ENCODE measurements at places on chromosomes 5 and 9.

GRCh38 chr9:35757226-35757891 is 3.3 kb upstream of the MSMP start:
- no peak for DNase-seq

- no peak for DNase-seq
These were observed 28.3 kb downstream of the TDRD7 start for GRCh38 chr9:97440160-97440559.

DNA sequence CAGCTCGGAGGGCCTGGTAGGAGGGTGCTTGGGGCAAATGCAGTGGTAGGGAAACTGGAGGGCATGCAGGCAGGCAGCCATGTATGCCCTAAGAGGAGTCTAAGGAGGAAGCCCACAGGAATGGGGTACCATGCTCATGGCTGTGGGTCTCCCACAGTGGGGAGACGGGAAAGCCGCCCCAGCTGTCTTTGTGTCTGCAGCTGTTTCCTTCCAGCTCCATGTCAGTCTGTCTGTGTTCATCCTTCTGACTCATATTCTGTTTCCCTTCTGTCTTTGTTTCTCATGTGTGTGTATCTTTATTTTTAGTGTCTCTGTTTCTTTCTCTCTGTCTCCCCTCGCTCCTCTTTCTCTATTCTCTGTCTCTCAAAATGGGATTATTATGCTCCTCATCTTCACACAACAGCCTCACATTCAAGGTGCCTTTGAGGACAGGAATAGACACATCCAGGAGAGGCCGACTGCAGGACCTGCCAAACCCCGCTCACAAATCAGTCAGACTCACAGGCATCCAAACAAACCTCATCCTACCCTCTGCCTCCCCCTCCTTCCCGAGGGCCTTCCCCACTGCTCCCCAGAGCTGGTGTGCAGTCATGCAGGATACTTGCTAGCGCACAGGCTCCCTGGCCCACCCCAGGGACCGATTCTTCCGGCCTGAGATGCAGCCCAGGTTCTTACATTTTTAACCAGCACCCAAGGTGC is 68.4 kb upstream of the RARS1 start:
- DNase-seq, result no peak

DNA sequence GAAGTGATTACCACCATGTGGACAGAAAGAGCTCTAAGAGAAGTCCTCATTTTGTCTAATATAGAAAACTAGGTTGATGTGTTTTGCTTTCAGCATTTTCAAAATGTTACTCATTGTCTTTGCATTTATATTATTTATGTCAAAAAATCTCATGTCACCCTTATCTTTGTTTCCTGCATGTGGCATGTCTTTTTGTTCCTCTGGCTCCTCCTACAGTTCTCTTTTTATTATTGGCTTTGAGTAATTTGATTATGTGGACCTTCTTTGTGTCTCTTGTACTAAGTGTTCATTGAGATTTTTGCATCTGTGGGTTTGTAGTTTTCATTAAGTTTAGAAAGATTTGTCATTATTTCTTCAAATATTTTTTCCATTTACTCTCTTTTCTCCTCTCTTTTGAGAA is 58.8 kb downstream of the GNG10 start:
- DNase-seq, result no peak

- no peak for DNase-seq
These were observed 43.2 kb downstream of the PSMB7 start for GRCh38 chr9:124372038-124372437.

- peak; percentile 45 for DNase-seq
These were observed 49.9 kb upstream of the GARNL3 start for GRCh38 chr9:127214421-127215267.

GRCh38 chr5:167489202-167489601 is 802.2 kb upstream of the WWC1 start:
- DNase-seq, result no peak

DNA sequence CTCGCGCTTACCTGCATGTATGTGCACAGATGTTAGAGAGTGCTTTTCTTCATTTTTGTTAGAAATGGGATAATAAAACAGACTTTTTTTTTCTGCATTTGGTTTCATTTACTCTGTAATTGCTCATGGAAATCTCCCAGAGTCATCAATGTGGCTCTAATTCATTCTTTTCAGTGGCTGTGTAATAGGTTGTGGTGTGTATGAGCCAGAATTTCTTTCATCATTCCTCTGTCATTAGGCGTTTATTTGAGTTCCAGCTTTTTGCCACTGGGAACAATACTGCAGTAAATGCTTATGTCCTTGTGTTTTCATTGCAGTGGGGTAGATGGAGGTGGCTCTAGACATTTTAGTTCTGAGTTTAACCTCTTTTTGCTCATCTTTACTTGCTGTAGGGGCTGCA is 118.9 kb downstream of the NXNL2 start:
- DNase-seq, result no peak

DNA sequence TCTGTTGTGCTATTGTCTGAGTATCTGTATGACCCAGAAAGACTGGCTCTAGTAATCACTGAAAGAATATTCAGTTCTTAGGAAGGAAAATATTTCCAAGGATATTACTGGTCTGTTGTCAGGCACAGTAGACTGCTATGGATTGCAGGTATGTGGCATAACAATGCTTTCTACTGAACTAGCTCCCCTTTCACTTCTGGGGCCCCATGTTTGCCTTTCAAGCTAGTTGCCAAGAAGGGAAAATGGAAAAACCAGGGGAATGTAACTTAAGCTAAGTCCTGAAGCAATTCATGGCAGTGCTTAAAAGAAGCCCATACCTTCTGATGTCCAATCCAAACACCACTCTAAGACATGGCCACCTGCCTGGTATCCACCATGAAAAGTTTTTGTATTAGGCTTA is 375.7 kb downstream of the GLIS3 start:
- no peak for DNase-seq

DNA sequence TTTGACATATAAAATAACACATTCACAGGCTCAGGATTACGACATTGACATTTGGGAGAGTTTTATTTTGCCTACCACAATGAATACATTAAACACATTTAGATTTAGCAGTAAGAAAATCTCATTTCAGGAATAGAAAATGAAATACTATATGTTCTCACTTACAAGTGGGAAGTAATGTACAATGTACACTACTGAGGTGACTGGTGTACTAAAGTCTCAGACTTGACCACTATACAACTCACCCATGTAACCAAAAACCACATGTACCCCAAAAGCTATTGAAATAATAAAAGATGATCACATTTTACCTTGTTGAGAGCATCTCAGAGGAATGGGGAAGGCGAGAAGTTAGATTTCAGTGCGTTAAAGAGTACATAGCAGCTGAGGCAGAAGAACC is 1202.4 kb upstream of the SEMA6A start:
- DNase-seq, result no peak

GRCh38 chr5:10832987-10833386 is 72.0 kb upstream of the DAP start:
- no peak for DNase-seq

GRCh38 chr5:96338624-96339415 is 94.2 kb downstream of the PCSK1 start:
- DNase-seq, result no peak

GRCh38 chr5:18305288-18305924 is 671.1 kb downstream of the TAF11L14 start:
- DNase-seq, result peak; percentile 21

DNA sequence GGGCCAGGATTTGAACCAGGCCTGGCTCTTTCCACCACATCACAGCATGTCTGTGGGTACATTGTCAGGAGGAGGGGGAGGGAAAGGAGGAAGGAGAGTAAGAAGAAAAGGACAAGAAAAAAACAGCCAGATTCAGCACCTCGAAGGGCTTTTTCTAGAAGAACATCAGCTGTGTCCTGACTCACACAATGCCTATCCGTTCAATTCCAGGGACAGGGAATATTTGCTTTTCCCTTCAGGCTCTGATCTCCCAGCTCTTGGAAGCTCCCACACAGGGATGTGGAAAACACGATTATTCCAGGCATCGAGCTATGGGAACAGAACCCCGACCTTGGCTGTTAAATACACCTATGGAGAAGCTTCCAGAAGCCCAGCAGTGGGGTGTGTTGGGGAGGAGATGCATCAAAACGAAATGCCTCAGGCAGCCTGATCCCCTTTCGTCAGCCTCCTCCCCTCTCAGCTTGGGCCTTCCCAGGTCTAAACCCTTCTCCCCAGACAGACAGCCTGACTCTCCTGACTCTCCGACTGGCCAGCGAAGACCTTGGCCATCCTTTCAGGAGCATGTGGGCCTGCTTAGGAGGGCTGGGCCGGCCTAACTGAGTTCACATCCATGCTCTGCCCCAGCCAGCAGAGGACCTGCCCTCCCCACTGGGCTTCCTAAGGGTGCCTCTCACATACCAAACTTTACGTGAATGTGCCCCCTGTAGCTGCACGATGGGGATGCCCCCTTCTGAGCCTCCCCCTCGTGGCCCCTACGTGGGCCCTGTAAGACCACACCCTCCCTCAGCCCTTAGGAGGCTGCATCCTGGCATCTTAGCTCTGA is 54.4 kb downstream of the NEURL1B start:
- DNase-seq, result no peak

GRCh38 chr9:90188656-90189055 is 454.0 kb downstream of the DIRAS2 start:
- DNase-seq, result no peak

DNA sequence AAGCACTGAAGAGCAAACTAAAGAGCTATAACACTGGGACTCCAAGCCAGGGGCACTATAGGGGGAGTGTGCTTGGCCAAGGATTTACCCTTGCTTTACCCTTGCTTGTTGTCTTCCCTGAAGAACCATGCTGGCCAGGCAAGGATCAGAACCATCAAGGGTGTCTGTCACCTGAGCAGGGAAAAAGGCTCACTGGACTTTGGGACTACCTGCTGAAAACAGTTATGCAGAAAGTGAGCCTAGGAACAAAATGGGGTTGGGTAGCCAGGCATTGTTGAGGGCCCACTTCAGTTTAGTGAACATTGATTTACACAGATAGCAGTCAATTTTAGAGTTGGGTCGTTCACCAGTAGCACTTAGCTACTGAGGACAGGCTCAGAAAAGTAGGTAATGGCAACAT is 8.0 kb upstream of the TMEM171 start:
- DNase-seq, result no peak

- DNase-seq, result no peak
These were observed 52.4 kb upstream of the LIFR start for GRCh38 chr5:38608874-38609273.

DNA sequence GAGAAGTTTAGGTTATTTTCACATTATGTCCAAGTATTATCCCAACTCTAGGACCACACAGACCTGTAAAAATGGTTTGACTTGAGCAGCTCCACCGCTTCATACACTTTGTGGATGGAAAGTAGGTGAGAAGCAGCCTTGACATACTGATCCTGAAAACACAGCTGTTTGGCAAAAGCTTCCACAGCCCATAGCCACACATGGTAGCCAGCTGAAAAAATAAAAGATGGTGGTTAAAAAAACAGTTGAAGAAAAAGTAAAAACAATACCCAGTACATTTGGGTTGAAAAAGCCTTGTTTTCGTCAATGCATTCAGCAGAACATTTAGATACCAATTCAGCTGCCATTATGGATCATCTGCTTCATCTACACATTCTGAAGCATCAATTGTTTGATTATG is 36.7 kb downstream of the GEMIN5 start:
- DNase-seq, result no peak

DNA sequence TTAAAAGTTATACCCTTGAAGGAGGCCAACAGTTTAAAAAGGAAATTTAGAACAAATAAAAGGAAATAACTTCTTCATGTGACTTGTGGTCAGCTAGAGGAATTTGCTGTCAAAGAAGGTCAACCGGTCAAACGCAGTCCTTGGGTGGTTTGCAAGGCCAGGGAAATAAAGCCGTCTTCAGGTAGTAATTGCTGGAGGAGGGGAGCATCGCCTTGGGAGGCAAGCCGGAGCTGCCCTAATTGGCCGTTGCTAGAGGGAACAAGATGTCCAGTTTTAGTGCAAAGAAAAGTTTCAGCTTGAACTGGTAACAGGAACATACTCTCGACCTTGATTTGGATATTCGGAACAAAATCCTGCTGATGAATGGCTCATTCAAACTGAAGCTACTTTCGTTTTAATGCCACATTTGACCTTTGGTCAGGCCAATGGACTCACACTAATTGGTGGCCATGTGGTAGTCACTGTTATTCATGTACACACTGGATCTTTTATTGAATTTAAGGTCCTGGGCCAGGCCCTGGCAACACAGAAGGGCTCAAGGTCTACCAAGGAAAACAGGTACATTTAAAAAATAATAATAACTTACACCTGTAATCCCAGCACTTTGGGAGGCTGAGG is 47.0 kb upstream of the MYO10 start:
- no peak for DNase-seq

- no peak for DNase-seq
These were observed 409.1 kb downstream of the TAF11L14 start for GRCh38 chr5:18043344-18043743.

GRCh38 chr9:112500842-112501241 is 14.2 kb downstream of the KIAA1958 start:
- no peak for DNase-seq

DNA sequence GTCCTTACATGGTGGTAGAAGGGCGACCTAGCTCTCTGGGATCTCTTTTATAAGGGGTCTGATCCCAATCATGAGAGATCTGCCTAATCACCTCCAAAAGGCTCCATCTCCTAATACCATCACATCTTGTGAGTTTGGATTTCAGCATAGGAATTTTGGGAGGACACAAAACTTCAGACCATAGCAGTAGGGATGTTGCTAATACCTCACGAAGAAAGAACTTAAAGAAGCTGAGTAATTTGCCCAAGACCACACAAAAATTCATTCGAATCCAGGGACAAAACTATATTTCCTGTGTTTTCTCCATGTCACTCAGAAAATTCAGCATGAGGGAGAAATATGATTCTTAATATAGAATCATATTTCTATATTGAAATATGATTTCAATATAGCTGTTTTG is 32.7 kb downstream of the MTAP start:
- DNase-seq, result no peak

DNA sequence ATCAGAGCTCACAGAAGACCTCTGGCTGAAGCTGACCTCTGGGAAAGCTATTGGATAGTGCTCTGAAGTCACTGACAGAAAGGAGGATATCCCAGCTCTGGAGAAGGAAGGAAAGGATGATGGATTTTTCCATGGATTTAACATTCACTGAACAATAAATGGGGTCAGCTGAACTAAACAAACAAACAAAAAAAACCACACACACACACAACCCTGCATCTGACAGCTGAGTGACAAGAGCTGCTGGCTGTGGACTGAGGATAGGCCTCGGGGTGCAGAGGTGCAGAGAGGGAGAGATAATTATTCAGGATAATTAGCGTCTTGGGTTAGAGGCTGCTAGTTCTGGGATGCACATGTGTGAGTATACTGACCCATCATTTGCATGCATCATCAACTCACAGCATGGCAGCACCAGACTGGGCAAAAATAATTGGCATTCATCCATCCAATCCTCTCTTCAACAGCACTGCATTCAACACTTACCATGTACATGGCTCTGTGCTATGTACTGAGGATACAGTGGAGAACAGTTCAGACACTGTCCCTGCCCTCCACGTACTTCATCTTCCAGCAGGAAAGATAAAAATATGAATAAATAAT is 131.4 kb upstream of the TRIM32 start:
- no peak for DNase-seq

GRCh38 chr9:131578731-131579504 is 33.6 kb downstream of the PRRT1B start:
- no peak for DNase-seq

GRCh38 chr9:31347082-31347617 is 1037.3 kb upstream of the ACO1 start:
- DNase-seq, result no peak

- DNase-seq, result no peak
These were observed 67.2 kb downstream of the MRPS30 start for GRCh38 chr5:44875661-44876605.

GRCh38 chr5:106269252-106269843 is 1401.4 kb downstream of the EFNA5 start:
- no peak for DNase-seq

- no peak for DNase-seq
These were observed 1079.9 kb upstream of the ACO1 start for GRCh38 chr9:31304576-31304975.
